ENCODE measurements at places on chromosomes 5 and 9. TPM values are rescaled to one million over a fixed set of nuclear protein-coding genes. Genes with fewer than 3 reads are reported as not detected.

Gene EIF4EBP3
- polyA plus RNA-seq: 100.0 TPM

Gene CDX1
- 219 TPM for polyA plus RNA-seq

Gene CARTPT
- 1.4 TPM for polyA plus RNA-seq

Gene PCDHA4
- polyA plus RNA-seq: not detected

Gene ST8SIA4
- 1.3 TPM for polyA plus RNA-seq

Gene IL9
- not detected for polyA plus RNA-seq

DNA sequence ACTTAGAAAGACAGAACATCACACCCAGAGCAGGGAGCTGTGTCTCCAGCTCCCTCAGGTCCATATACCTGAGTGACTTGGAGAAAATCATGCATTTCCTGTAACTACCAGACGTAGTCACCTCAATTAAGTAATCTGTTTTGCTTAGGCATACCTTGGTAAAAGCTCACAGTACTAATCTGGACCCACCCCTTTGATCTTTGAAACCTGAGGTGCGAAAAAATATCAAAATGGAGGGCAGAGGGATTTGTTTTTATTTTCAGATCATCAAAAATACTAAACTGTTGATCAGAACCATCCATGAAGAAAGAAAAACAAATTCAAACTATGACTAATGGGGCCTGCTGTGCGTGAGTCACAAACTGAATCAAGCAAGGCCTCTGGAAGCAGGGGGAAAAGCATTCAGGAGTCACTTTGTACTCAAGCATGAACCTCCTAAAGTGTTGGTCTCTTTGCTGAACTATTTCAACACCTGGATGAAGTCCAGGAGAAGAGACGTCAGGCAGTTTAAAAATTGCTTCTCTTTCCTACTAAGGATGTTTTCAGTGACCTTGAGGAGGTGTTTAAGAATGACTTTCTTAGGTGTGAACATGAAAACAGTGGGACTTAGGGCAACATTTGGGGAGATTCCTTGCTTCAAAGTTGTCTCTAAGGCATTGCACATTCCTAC is 76.3 kb downstream of the MUSK start:
- no peaks in the 10 kb centered on the region for H3K27me3 ChIP-seq
- H3K36me3 ChIP-seq: no peaks in the 10 kb centered on the region
- H3K4me3 ChIP-seq: no peak overlapping the region
- H3K4me1 ChIP-seq: peaks cover 4% of the 10 kb centered on the region
- DNase-seq: peak; percentile 5
- H3K27ac ChIP-seq: peak overlapping the region; percentile 78

- DNase-seq: no peak
- H3K27ac ChIP-seq: no peak overlapping the region
- no peaks in the 10 kb centered on the region for H3K27me3 ChIP-seq
- no peaks in the 10 kb centered on the region for H3K4me1 ChIP-seq
- H3K36me3 ChIP-seq: no peaks in the 10 kb centered on the region
These were observed 140.5 kb upstream of the TARS1 start for GRCh38 chr5:33300209-33300742.

DNA sequence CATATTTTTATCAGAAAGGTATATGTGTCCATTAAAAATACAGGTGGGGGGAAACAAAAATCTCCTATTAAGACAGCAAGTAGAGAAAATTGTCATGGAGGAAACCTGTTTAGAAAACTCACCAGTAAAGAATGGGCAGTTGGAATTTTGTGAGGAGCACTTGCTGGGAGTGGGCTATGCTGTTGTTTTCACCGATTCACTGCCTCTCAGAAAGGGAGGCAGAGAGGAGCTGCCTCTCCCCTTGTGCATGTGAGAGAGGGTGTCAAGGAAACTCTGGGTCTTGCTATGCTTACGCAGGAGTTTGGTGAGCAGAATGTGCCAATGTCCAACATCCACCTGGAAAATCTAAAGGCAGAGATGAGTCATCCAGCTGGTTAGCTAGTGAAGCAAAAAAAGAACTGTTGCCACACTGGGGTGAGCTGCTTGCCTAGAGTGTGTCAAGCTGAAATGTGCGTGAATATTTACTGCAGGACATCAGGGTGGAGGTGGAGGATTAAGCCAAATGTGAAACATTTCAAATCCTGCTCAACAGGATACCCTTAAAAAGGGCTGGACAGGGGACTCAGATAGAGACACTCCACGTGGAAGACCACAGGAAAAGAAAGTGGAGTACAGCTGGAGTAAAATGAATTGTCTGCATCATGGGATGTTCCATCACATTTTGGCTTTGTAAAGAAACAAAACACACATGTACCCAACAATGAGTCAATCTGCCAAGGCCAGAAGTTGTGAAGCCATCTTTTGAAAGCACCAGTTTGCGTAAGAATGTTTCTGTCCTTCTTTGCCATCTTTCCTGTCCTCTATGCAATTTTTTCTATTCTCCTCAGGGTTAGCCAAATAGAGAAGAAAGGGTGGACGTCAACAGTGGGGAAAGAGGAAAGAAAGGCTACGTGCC is 449.7 kb upstream of the MPDZ start:
- DNase-seq: no peak
- no peaks in the 10 kb centered on the region for H3K27me3 ChIP-seq
- H3K4me3 ChIP-seq: no peak overlapping the region
- H3K36me3 ChIP-seq: no peaks in the 10 kb centered on the region

GRCh38 chr9:3888497-3888858 is 362.7 kb upstream of the RFX3 start:
- no peak overlapping the region for H3K4me3 ChIP-seq
- no peaks in the 10 kb centered on the region for H3K36me3 ChIP-seq
- no peak for DNase-seq
- no peaks in the 10 kb centered on the region for H3K27me3 ChIP-seq
- no peak overlapping the region for H3K27ac ChIP-seq

DNA sequence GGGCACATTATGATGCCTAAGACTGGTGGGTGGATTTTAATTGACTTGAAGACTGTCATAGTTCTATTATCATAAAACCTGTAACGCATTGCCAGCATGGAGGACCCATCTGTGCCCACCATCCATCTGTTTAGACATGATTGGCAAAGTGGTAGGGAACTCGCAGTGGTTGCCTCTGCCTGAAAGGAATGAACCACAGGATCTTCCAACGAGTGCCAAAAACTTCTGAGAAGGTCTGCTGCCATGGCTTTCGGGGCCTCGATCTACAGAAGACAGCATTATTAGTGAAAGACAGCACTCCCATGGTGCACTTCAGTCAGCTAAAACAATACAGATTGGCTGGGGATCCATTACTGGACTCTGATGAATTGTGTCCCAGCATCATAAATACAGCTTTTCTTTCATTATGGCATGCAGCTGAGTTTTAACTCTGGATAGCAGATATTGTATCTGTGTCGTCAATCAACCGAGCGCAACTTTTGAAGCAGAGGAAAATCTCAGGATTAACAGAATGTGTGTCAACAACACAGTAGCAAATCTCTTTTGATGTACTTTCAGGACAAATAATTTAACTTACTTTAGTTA is 74.3 kb downstream of the ZDHHC21 start:
- no peak overlapping the region for H3K4me3 ChIP-seq
- H3K27me3 ChIP-seq: no peaks in the 10 kb centered on the region
- H3K4me1 ChIP-seq: no peaks in the 10 kb centered on the region
- H3K27ac ChIP-seq: no peak overlapping the region

DNA sequence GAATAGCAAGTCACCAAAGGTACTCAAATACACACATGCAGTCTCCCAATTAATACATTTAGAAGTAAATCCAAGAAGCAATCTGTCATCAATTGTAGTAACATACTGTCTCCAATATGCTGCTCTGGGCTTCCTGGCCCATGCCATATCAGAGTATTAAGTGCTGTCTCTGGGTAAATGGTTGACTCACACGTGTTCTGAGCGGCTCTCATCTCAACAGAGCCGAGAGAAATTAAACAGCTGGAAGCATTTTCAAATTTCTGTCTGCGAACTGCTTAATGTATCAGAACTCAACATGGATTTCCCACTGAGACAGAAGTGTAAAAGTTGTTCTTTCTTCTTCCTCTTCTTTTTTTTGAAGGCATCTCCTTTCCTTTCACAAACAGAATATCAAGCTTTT is 247.3 kb upstream of the TAS2R1 start:
- no peak for DNase-seq
- H3K36me3 ChIP-seq: no peaks in the 10 kb centered on the region
- H3K4me1 ChIP-seq: no peaks in the 10 kb centered on the region
- H3K4me3 ChIP-seq: no peak overlapping the region

GRCh38 chr9:132855904-132856303 is 22.2 kb downstream of the AK8 start:
- H3K4me1 ChIP-seq: no peaks in the 10 kb centered on the region
- no peaks in the 10 kb centered on the region for H3K27me3 ChIP-seq
- no peaks in the 10 kb centered on the region for H3K36me3 ChIP-seq
- no peak for DNase-seq
- no peak overlapping the region for H3K4me3 ChIP-seq

DNA sequence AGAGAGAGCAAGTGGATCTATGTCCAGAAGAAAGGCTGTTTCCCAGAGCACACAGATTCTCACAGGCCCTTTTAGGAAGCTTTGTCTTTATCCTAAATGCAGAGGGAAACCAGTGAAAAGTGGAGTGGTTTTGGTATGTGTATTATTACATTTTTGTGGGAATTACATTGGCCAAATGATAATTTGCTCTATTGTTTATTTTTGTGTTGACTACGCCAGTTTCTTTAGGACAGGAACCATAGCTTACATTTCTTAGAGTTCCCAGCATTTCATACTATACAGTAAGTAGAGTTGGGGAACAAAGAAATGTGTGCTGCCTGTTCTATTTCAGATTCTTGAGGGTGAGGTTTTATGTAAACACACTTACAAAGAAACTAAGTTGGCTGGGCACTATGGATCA is 29.4 kb upstream of the SPATA31D4 start:
- no peak for DNase-seq
- no peaks in the 10 kb centered on the region for H3K27me3 ChIP-seq
- no peak overlapping the region for H3K27ac ChIP-seq
- no peaks in the 10 kb centered on the region for H3K36me3 ChIP-seq
- no peaks in the 10 kb centered on the region for H3K4me1 ChIP-seq
- no peak overlapping the region for H3K4me3 ChIP-seq

- H3K4me1 ChIP-seq: no peaks in the 10 kb centered on the region
- no peak for DNase-seq
- peaks cover 10% of the 10 kb centered on the region for H3K36me3 ChIP-seq
- H3K4me3 ChIP-seq: no peak overlapping the region
- no peak overlapping the region for H3K27ac ChIP-seq
- H3K27me3 ChIP-seq: no peaks in the 10 kb centered on the region
These were observed 46.3 kb upstream of the TBC1D9B start for GRCh38 chr5:179953987-179954386.

- no peaks in the 10 kb centered on the region for H3K4me1 ChIP-seq
- no peaks in the 10 kb centered on the region for H3K36me3 ChIP-seq
- H3K27me3 ChIP-seq: no peaks in the 10 kb centered on the region
- DNase-seq: no peak
These were observed 6.5 kb upstream of the PRRC2B start for GRCh38 chr9:131387394-131387793.

- H3K36me3 ChIP-seq: no peaks in the 10 kb centered on the region
- DNase-seq: no peak
- no peak overlapping the region for H3K27ac ChIP-seq
These were observed 23.8 kb upstream of the LRRC14B start for GRCh38 chr5:167511-167910.

DNA sequence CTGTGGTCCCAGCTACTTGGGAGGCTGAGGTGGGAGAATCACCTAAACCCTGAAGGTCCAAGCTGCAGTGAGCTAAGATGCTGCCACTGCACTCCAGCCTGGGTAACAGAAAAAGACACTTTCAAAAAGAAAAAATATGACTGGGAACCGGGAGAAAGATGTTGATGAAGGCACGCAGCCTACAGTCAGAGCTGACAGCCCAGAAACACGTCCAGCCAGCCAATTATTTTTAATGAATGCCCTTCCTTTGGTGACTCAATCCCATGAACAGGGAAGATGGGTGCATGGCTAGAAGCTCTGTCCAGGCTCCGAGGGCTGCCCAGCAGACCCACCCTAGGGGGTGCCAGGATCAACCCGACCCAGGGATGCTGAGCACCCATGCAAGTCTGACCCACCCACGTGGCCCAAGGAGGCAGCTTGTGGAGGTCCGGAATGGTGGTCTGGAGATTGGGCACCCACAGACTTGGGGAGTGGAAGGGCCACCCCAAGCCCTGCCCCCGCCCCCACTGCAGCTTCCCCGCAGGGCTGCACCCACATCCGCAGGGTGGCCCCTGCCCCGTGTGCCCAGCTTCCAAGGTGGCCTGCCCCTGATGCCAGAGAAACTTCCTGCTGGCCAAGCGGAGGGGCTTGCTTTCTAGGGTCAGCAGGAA is 51.0 kb downstream of the ADAMTS2 start:
- no peaks in the 10 kb centered on the region for H3K36me3 ChIP-seq
- no peak overlapping the region for H3K27ac ChIP-seq
- H3K4me1 ChIP-seq: no peaks in the 10 kb centered on the region
- H3K4me3 ChIP-seq: no peak overlapping the region

DNA sequence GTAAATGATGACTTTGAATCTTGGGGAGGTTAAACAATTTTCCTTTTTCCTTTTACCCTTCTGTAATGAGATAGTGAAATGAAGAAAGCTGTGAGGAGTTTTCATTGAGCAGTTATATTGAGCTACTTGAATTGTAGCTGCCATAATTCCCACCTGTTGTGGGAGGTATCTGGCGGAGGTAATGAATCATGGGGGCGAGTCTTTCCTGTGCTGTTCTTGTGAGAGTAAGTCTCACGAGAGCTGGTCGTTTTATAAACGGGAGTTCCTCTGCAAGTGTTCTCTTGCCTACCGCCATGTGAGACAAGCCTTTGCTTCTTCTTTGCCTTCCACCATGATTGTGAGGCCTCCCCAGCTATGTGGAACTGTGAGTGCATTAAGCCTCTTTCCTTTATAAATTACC is 258.4 kb downstream of the FER start:
- H3K27me3 ChIP-seq: no peaks in the 10 kb centered on the region
- DNase-seq: no peak
- H3K4me1 ChIP-seq: no peaks in the 10 kb centered on the region
- H3K27ac ChIP-seq: no peak overlapping the region
- no peak overlapping the region for H3K4me3 ChIP-seq

DNA sequence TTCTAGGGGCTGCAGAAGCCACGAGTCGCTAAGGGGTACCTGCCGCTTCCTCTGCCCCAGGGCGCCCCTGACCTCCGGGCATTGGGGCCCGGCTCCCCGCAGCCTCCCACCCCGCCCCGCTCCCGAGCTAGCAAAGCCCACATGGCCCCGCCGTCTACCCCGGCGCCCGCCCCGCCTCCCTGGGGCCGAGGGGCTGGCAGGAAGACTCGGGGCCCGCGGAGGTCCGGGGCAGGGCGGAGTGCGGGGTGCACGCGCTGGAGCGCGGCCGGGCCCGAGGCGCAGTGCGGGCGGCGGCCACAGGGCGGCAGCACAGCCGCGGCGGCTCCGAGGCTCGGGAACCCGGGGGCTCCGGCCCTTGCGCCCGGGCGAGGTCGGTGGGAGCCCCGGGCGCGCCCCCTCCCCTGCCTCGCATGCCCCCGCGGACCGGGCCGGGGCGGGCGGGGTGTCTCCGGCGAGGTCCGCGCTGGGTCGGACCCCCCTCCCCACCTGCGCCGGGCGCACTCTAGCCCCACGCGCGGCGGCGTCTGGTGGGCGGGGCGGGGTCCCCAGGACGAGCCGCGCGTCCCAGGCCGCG is 6.7 kb downstream of the NRARP start:
- DNase-seq: peak; percentile 53
- H3K4me3 ChIP-seq: no peak overlapping the region
- no peaks in the 10 kb centered on the region for H3K36me3 ChIP-seq
- H3K27ac ChIP-seq: peak overlapping the region; percentile 97
- peaks cover 6% of the 10 kb centered on the region for H3K27me3 ChIP-seq

- no peaks in the 10 kb centered on the region for H3K36me3 ChIP-seq
- no peak overlapping the region for H3K27ac ChIP-seq
- no peaks in the 10 kb centered on the region for H3K4me1 ChIP-seq
- H3K4me3 ChIP-seq: no peak overlapping the region
- no peak for DNase-seq
These were observed 149.1 kb downstream of the TLE1 start for GRCh38 chr9:81540142-81540710.

- H3K4me1 ChIP-seq: no peaks in the 10 kb centered on the region
- no peak overlapping the region for H3K4me3 ChIP-seq
- H3K27ac ChIP-seq: no peak overlapping the region
- no peak for DNase-seq
These were observed 270.4 kb downstream of the MED10 start for GRCh38 chr5:6107675-6108539.
